Suprapubic skin (tissue), 4 donors: ENCODE measurements at places on chromosomes 4 and X. TPM values are rescaled to one million over a fixed set of nuclear protein-coding genes. Genes with fewer than 3 reads are reported as not detected.

Gene HNRNPD
- 78.6 TPM for total RNA-seq

DNA sequence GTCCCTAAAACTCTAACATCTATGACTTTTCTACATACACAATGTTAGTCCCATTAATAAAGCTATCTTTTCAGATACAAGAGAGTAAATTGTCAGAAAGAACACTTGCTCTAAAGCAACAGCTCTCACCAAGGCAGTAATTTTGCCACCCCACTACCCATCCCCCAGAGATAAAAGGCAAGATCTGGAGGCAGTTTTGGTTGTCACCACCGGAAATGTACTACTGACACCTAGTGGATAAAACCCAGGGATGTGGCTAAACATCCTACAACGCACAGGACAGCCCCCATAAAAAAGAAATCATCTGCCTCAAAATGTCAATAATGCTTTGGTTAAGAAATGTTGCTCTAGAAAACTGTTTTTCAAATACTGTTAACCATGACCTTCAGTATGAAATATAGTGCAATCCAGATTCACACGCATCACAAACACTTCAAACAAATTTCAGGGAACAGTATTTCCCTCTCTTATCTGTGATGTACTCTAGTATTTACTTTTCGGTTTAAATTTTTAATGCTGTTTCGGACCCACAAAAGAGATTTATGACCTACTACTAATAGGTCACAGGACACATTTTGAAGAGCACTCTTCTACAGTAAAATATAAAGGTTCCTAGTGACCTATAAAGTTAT, 5.1 kb downstream of the FBXL5 start:
- DNase-seq: no peak

GRCh38 chr4:23369331-23369730, 520.5 kb downstream of the PPARGC1A start:
- DNase-seq: no peak

DNA sequence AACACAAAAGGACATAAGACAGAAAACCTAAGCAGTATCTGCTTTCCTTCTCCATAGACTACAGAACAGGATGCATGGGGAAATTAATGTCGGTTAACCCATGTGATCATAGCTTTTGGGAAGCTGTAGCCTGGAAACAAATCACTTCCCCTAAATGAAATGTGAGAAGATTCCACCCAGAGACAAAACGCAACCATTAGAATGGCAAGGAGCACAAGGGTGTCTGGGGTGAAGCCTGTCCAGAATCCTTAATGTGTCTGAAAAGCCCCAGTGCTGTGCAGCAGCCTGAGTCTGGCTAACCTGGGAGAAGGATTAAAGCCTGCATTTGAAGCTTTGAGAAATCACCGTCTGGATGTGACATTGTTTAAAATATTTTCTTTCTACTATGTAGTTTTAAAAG, 213.3 kb downstream of the ANKRD50 start:
- no peak for DNase-seq

- no peak for DNase-seq
Observed at GRCh38 chr4:123671636-123672404, 275.2 kb downstream of the SPRY1 start.
